ENCODE measurements at places on chromosomes 16 and 17.
A peak's percentile ranks its signal among the peaks of the same experiment; 100 is the strongest.

DNA sequence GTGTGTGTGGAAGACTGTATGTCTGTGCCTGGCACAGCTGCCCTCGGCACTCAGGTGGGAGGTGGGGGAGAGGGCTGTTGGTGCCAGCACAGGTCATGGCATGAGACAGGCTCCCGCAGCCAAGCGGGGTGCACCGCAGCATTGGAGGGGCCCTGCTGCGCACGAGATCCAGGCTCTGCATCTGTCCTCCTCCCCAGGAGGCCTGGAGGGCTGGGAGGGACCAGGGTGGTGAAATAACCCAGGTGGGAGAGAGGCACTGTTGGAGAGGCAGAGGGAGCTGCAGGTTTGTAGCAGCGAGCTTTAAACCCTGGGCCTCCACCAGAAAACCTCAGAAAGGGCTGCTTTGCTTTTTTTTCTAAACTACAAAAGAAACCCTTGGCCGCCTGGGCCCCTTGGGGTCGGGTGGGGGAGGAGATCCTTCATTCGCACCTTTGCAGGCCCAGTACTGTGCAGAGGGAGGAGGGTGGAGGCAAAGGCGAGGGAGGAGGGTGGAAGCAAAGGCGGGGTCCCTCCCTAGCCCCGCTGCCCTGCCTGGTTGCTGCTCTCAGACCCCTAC is 241.7 kb downstream of the SEC14L1 start:
- DNase-seq: no peak

GRCh38 chr17:57868007-57868909 is 18.4 kb upstream of the MRPS23 start:
- peak; percentile 56 for DNase-seq

GRCh38 chr17:28230011-28230410 is 89.0 kb upstream of the TMEM97 start:
- no peak for DNase-seq

- DNase-seq: no peak
Observed at GRCh38 chr17:44642834-44643233, 13.4 kb upstream of the MEIOC start.

DNA sequence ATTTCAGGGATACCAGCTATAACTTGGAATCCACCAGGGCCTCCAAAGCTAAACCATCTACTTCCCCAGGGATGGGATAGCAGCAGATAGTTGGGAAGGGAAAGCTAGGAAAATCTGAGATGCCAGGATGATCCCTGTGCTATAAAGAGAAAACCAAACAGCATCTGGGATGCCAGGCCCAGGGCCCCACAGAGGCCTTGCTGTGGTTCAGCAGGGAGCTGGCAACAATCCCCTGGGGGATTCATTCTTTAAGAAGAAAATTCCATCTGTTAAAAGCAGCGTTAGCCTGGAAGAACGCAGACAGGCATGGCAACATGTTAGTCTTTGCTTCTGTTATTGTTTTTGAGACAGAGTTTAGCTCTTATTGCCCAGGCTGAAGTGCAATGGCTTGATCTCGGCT is 16.6 kb downstream of the MYO18A start:
- DNase-seq: no peak

DNA sequence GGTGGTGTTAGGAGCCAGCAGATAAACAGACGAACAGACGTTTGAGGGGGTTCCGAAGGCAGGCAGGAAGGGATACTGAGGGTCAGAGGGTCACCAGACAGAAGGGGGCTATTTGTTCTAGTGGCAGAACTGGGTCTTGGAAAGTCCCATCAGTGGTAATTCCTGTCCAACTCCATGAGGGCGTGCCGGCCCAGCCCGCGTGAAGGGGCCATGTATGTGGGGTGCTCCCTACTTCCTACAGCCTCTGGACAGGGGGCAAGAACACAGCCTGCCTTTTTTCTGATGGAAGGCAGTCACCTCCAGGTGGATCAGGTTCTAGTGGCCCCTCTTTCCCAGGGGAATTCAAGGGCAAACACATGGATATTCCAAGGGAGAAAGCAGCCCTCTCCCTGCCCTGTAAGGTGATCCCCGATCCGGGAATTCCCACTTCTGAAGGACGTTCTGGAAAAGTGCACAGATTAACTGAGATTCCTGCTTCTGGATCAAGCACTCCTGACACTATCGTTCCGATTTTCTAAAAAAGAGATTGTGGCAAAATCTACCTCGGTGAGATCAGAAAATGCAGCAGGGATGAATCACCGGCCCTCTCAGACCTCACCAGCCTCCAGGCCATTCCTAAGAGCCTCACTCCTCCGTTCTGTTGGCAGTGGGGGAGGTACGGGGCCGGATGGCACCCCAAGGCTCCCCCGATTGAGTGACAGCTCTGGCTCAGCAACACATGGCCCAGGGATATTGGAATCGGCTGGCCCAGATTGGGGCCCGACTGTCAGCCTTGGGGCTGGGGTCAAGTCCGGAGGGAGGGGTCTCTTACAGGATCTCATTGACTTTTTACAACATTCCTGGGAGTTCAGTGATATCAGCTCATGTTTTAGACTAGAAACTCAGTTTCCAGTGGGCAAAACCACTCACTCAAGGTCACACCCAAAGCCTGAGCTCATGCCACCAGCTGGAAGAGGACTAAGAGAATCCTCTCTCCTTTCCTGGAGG is 12.4 kb downstream of the STX1B start:
- DNase-seq: no peak
